NB4 (cell line): ENCODE measurements at places on chromosomes 12 and 14.

DNA sequence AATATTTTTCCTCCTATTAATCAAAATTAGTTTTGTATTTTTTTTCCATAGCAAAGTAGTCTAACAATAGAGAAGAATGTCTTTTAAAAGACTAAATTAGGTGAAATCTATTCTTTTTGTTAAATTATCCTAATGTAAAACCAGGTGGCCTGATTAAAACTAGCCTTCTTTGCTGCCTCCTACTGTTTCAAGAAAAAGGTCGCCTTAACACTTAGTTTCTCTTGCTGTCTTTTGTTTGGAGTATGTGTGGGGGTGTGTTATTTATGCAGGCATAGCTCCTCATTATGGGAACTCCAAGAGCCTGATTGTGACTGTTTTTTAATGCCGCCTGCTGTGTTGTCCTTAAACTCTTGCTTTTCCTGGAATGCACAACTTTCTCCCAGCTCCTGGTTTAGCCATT lies 855.3 kb downstream of the DIO2 start:
- DNase-seq: no peak

GRCh38 chr12:102010265-102010994 lies 51.4 kb downstream of the WASHC3 start:
- DNase-seq: peak; percentile 94

GRCh38 chr12:71214511-71215285 lies 56.9 kb upstream of the TSPAN8 start:
- DNase-seq: no peak

- no peak for DNase-seq
These were observed 37.9 kb upstream of the SINHCAF start for GRCh38 chr12:31363831-31364230.

- no peak for DNase-seq
These were observed 1.3 kb upstream of the NR2C1 start for GRCh38 chr12:95074766-95075165.

- DNase-seq: peak; percentile 5
These were observed 379.1 kb downstream of the NELL2 start for GRCh38 chr12:44497044-44497443.

DNA sequence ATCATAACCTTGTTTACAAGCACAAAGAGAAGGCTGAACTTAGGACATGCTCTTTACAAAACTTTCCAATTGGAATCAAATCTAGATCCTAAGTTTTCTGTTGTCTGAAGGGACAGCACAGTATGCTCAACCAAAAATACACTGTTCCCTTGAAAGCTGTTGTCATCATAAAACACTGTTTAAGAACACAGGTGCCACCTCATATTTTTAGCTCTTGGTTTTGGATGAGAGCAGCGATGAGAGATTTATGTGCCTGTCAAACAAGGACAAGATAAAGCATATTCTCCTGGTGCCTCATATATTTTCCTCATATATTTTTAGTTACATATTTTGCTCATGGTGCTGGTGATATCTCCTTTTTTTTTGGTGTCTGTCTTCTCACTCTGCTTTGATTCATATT lies 788.4 kb downstream of the AACS start:
- DNase-seq: no peak

DNA sequence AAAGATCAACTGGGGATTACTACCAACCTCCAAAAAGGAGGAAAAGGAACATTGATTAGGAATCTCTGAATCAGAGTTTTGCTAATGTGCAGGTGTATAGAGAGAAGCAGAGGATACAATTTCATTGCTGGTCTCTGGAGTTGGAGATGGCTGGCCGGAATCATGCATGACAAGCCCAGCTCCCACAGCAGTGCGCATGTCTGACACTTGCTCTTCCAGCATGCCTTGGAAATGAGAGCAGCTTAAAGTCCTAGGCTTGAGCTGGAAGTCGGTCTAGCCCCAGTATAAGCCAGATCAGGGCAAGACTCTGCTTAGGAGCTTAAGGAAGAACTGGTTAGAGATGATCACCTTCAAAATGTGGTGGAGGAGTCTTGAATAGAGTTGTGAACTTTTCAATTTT lies 742.8 kb downstream of the DIO2 start:
- DNase-seq: no peak

DNA sequence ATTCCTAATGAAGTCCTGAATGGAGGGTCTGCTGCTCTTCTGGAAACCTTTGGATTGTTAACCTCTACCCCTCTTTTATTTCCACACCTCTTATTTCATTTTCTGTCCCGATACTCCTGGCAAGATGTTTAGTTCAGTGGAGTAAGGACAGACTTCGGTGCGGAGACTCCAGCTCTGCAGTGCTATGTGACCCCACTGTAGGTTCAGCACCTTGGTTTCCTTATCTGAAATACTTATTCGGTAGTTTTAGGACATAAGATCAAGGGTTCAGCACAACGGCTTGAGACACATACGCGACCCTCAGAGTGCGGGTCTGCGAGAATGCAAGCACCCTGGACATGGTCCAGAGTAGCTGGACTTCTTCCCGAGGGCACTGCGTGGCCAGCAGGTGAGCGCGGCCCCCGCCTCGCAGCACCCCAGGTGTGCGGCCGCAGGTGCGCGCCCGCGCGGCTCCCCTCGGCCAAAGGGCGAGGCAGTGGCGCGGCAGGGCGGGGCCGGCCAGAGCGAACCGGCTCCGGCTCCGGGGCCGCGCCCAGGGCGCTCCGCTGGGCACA lies 465 bp upstream of the FGD4 start:
- DNase-seq: peak; percentile 22

- no peak for DNase-seq
These were observed 3.5 kb downstream of the KRT7 start for GRCh38 chr12:52236386-52237050.

DNA sequence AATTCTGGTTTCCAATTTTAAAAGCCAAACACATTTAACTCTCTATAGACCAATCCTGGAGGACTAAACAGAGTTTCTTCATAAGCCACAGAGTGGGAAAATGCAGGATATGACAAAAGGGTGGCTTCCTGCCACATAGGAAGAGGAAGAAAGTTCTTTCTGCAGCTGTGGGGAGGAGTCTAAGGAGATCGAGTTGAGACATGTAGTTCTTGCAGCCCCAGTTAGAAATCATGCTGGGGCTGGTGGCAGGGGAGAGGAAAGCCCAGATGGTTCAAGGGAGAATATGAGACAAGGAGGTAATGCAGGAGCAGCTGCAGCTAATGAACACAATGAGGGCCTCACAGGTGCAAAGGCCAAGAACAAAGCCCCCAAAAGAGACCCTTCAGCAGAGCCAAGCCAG lies 85.0 kb upstream of the ARID2 start:
- peak; percentile 94 for DNase-seq

DNA sequence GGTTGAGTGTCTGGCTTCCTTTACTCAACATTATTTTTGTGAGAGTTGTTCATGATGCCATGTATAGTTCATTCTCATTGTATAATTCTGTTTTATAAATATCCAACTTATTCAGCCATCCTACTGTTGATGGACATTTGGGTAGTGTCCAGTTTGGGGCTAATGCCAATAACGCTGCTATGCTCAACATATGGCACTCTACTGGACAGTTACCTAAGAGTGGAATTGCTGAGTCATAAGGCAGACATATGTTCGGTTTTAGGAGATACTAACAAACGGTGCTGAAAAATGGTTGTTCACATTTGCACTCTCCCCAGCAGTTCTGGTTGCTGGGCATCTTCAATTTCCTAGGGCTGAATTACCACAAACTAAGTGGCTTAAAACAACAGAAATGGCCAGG lies 28.7 kb upstream of the P2RX4 start:
- DNase-seq: peak; percentile 41

GRCh38 chr12:74043343-74043742 lies 494.3 kb upstream of the ATXN7L3B start:
- DNase-seq: no peak

- DNase-seq: no peak
These were observed 31.2 kb upstream of the TSPAN9 start for GRCh38 chr12:3045989-3046388.
